Activated naive CD4-positive, alpha-beta T cell (primary cell): ENCODE measurements at places on chromosomes 12 and 14.

DNA sequence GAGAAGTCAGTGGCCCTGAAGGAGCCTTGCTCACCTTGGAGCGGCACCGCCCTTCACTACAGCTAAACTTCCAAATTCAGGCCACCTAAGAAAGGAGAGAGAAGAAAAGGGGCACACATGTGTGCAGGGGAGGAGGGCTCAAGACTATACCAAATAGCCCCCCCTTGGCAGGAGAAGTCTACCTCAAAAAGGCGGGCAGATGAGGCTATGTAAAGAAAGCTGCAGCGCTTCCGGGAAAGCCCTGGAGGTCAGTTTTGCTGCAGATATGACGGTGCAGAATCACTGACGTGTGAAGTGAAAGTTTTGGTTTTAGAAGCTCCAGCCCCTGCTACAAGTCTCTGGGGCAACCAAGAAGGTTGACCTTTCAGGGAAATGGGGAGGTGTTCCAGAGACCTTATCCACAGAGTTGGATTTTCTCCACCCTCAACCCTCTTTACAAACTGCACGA, 48.2 kb upstream of the PNMA1 start:
- no peak for DNase-seq

DNA sequence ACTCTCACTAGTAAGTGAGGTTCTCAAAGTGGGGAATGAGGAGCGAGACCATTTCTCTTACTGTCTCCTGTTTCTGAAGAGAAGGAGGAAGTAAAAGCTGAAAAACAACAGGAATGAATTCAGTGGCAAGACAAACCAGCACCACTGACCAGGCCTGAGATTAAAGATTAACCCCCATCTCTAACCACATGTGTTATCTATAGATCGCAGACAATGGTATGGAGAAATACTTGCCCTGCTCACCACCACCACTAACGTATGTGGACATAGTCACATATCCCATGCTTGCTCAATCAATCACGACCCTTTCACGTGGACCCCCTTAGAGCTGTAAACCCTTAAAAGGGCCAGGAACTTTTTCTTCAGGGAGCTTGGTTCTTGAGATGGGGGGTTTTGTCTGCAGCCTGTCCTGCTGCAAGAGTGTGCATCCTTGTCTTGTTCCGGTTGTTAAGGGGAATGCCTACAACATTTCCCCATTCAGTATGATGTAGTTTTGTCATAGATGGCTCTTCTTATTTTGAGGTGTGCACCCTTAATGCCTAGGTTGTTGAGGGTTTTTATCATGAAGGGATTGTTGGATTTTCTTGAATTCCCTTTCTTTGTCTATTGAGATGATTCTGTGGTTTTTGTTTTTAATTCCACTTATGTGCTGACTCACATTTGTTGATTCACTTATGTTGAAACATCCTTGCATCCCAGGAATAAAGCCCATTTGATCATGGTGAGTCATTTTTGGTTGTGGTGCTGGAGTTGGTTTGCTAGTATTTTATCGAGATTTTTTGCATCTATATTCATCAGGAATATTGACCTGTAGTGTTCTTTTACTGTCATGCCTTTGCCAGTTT, 698.8 kb upstream of the LMO3 start:
- DNase-seq: no peak

DNA sequence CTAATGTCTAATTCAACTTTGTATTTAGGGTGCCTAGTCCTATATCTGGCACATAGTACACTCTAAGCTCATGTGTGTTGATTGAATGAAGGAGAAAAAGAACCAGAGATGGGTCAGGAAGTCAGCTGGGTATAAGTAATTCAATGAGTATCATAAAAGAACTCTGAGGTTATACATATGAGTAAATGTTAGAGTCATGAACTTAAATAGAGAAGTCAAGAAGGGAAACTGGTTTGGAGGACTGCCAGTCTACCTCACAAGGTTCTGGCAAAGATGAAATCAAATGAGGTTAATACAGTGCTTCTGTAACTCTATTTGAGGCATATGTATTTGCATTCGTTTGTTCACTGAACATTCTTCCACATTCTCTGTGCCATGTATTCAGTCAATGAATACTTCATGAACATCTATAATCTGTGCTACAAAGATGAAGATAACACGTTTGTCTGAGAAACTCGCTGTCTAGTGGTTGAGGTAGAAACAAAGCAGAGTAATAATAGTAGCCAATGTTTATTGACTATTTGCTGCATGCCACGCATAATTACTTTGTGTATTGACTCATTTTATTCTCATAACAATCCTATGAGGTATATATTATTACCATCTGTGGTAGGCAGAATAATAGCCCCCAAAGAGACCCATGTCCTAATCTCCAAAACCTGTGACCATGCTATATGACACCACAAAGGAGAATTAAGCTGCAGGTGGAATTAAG, 88.9 kb downstream of the PTGER2 start:
- no peak for DNase-seq

DNA sequence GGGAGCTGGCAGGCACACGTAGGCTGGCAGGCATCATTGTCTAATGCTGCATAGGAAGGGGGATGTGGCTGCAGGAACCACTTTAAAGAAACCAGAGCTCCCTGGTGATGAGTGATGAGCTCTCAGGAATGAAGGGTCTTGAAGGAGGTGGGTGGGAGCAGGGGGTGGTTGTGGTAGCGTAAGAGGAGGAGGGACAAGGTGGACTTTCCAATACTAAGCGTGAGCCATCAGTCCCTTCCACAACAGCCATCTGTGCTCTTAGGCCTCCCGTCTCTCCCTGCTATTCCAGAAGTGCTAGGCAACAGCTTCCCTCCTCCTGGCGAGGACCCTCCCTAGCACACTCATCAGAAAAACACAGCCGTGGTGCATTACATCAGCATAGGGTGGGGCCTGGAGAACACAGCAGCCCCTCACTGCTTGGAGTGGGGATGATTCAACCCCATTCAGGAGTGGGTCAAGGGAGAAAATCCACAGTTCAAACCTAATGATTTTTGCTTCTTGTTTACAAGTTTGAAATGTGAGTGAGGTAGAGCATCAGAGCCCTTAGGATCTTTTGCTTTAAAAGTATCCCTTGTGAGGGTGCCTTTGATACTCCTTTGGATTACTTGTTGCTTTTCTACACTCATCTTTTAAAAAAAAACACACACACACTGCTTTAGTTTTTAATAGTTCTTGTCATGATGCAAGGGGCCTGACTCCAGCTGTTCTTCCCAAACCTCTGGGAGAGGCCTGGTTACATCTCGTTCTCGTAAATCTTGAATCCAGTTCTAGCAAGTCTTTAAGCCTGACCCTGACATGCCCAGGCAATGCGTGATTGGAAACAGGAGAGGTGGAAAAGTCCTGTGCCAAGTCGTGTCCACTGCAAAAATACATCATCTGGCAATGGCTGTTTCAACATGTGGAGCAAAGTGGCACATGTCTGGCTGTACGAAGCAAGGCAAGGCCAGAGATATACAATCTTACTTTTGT, 356.4 kb upstream of the DDHD1 start:
- no peak for DNase-seq

GRCh38 chr12:42589465-42590329, at the start of gene PRICKLE1:
PRICKLE1 (minus strand) TSS chr12:42589746; CDS start chr12:42472516, 117,230 bp downstream.
- DNase-seq: no peak

DNA sequence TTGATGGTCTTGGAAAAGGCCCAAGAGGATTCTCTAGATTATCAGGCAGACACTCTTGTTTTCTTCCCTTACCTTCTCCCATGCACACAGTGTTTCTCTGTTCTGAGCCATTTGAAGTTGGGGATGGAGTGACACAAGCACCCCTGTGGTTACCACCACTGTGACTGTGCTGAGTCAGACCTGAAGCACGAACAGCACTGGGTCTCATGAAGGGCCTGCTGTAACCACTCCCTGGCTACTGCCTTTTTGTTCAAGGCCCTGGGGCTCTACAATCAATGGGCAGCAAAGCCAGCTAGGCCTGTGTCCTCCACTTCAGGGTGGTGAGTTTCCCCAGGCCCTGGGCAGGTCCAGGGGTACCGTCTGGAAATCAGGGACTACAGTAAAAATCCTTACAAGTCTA, 65.5 kb downstream of the TSPAN8 start:
- DNase-seq: no peak

GRCh38 chr12:116919706-116920485, 9.1 kb downstream of the FBXW8 start:
- no peak for DNase-seq

DNA sequence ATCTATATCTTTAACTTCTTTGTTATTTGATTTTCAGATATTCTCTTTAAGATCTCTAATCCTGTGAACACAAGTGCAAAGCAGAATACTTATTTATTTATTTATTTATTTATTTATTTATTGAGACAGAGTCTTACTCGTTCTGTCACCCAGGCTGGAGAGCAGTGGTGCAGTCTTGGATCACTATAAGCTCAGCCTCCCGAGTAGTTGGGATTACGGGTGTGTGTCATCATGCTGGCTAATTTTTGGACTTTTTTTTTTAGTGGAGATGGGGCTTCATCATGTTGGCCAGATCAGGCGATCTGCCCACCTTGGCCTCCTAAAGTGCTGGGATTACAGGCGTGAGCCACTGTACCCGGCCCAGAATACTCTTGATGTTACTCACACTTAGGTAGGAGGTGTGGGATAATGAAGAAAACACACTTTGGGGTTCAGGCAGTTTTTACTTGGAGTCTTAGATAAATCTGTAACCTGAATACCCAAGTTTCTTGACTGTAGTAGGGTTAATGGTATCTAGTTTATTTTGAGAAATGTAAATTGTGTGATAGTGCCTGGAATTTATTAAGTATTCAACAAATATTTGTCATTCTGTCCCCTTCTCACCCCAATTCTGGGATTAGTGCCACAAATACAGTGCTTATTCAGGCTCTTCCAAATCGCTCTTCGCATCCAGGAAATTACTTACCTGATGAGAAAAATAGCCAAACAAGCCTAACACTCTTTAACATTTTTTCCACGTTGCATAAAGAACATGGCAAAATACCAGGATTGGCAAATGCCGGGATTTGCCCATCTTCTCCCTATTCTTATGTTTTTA, 33.0 kb downstream of the METAP2 start:
- DNase-seq: no peak

- no peak for DNase-seq
Observed at GRCh38 chr12:15540005-15540404, 217.7 kb downstream of the PTPRO start.

- no peak for DNase-seq
Observed at GRCh38 chr12:4847713-4848112, 62.0 kb upstream of the KCNA1 start.

GRCh38 chr12:75888874-75889613, 142.5 kb downstream of the PHLDA1 start:
- DNase-seq: no peak

DNA sequence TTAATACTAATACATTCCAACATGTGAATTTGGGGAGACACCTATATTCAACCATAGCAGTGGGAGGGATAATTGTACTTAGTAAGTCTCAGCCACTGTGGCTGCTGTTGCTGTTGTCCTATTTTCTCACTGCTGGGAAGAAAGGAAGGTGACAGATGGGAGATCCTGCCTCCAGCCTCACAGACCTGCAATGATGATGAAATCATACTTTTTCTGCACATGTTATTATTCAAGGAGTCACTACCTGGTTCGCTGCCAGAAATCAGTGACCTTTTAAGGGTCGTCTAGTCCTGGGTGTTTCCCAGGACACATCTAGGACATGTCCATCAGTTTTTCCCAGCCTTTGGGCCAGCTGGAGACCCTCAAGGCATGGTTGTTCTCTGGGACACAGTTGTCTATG, 106.2 kb upstream of the RPH3A start:
- DNase-seq: no peak

DNA sequence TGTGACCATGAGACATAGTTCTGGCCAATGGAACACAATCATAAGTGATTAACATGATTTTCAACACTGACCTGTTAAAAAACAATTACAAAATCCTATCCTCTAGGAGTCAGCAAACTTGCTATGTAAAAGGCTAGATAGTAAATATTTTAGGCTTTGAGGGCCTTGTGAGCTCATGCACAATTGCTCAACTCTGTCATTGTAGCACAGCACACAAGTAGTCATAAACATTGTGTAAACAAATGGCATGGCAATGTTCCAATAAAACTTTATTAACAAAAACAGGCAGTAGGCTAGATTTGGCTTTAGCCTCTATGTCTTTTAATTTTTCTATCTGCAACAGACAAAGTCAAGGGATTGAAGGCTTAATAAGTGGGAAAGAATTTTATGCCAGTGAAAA, 350.7 kb downstream of the C12orf50 start:
- DNase-seq: no peak

GRCh38 chr12:128245905-128246304, 21.1 kb upstream of the TMEM132C start:
- no peak for DNase-seq

DNA sequence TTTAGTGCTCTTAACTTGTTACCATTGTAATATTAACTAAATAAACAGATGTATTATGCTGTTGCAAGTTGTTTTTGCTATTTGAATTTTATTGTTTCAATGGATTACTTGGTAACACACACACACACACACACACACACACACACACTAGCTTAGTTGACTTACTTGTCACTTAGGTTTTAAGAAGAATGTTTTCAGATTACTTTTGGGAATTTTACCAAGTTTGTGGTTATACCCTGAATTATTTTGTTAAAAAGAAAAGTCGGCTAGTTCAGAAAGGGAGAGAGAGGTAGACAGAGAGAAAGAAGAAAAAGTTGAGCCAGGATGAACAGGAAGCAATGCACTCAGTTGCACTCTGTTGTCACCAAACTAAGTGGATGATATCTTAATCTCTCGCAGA, 5.3 kb downstream of the SSTR1 start:
- no peak for DNase-seq

DNA sequence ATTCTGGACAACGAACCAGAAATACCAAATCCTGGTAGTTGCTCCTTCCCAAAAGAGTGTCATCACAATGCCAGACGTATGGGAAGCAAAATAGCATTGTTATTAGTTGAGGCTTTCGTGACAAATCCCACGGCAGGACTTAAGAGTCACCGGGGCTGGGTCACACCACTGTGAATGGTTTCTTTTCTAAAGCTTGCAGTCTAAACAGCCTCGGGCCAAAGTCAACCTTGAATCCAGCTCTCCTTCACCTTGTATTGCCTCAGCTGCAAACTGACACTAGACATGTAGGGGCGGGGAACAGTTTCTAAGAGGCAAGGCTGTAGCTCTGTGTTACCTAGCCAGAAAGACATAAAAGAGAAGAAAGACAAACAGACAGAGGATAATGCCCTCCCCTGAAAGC, 734.8 kb downstream of the MED13L start:
- no peak for DNase-seq

GRCh38 chr12:122517877-122518276, 8.9 kb downstream of the RSRC2 start:
- DNase-seq: no peak

DNA sequence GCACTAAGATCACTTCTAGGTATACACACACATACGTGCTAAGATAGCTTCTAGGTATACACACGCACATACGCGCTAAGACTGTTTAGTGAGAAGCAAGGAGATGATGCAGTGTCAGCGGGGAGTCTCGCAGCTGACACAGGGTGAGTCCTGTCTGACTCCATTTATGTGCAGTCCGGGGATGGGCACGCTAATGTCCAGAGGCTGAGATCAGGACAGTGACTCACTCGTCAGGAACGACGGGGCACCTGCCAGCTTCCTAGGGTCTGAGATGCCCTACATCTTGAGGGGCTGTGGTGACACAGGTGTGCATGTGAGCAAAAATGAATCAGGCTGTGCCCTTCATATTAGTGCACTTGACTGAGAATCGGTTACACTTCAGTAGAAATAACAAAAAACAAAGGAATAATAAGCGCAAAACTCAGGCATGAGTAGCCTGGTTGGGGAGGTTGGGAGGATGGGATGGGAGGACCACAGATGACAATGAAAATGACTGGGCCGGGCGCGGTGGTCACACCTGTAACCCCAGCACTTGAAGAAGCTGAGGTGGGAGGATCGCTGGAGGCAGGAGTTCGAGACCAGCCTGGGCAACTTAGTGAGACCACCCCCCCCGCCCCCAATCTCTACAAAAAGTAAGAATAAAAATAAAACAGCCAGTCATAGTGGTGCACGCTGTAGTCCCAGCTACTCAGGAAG, 29.1 kb upstream of the ULK1 start:
- no peak for DNase-seq
